ENCODE measurements at places on chromosomes 6 and 20.

DNA sequence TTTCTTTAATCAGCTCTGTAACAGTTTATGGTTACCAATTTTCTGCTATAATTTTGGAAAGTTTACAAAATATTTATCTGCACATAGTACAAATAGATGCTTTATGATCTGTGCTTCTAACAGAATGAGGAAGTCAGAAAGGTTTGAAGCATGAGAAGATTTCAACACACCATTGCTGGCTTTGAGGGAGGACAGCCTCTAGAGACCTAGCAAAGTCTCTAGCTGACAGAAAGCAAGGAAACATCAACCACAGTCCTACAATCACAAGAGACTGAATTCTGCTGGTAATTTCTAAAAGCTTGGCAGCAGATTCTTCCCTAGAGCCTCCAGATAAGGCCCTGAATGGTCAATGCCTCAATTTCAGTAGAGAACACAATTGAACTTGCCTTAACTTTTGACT is 750.8 kb upstream of the SLC35B3 start:
- no peak for DNase-seq

DNA sequence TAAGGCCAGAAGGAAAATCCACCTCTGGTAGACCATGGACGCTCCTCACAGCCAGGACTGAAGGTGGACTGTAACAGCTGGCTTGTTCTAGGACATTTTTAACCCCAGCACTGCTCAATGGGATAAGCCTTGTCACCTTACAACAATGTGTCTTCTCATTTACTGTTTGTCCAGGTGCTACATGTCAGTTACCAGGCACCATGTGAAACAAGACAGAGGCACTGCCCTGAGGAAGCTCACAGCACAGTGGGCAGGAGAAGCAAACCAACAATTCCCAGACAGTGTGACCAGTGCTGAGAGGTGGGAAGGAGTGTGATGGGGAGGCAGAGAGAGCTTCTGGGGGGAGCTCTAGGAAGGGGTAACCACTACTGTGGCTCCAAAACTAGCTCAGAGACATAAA is 10.7 kb downstream of the SNHG17 start:
- DNase-seq = no peak

DNA sequence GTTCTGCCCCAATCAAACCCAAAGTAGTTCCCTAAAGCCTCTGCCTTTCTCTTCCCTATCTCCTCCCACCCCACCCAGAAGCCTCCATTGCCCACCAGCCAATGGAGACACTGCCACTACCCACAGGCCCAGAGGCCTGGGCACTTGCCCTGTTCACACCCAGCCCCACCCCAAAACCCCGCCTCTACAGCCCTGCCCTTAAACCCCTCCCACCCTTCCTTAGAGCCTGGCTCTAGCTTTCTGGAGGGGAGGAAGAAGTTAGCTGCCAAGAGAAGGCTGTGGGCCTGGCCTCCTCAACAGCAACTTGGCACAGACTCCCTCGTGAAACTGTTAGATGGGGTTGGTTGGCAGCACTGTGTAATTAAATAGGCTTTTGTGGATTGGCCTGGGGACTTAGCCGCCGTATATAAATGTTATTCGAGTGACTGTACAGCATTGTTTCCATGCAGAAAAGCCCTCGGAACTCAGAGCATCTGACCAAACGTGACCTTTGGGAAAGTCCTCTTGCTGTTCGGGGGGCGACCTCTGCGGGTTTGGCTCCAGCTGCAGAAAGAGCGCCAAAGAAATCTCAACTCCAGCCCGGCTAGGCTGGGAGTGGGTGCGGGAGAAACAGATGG is 31.4 kb downstream of the COL11A2 start:
- peak; percentile 70 for DNase-seq

GRCh38 chr6:108621117-108621516 is 60.4 kb downstream of the FOXO3 start:
- DNase-seq = peak; percentile 77

DNA sequence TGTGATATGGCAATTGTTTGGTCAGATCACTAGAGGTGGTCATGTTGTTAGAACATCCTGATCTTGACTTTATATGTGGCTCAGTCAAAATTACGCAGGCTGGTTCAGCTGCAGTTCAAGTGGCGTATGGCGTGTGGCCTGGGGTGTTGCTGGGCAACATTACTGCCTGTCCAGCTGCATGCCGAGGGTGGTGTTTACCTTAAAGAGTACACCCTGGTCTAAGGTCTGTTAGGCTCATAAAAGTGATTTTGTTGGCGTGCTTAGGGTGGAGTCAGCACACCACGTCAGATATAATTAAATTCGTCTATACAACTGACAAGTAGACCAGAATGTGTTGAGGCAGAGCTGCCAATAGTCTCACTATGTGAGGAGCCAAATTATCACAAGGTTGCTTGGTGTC is 55.6 kb upstream of the NEDD9 start:
- no peak for DNase-seq

GRCh38 chr6:72849346-72849745 is 227.5 kb downstream of the KCNQ5 start:
- no peak for DNase-seq

GRCh38 chr20:49356676-49357075 is 78.8 kb upstream of the ZNFX1 start:
- no peak for DNase-seq

DNA sequence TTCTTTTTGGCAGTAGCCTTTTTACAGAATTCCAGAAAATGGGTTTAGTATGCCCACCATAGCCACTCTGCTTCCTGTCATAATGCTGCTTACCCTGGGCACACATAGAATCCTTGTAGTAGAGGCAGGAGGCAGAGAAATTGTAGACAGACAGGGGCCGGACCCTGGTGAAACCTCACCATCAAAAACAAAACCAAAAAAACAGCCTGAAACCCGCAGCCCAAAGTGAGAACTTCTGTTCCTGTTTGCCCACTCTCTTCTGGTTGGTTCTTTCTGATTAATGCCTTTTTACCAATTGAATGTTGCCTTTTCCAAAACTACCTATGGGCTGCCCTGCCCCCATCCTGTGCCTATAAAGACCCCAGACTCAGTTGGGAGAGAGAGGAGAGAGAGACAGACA is 188.2 kb downstream of the CDKAL1 start:
- DNase-seq = no peak

DNA sequence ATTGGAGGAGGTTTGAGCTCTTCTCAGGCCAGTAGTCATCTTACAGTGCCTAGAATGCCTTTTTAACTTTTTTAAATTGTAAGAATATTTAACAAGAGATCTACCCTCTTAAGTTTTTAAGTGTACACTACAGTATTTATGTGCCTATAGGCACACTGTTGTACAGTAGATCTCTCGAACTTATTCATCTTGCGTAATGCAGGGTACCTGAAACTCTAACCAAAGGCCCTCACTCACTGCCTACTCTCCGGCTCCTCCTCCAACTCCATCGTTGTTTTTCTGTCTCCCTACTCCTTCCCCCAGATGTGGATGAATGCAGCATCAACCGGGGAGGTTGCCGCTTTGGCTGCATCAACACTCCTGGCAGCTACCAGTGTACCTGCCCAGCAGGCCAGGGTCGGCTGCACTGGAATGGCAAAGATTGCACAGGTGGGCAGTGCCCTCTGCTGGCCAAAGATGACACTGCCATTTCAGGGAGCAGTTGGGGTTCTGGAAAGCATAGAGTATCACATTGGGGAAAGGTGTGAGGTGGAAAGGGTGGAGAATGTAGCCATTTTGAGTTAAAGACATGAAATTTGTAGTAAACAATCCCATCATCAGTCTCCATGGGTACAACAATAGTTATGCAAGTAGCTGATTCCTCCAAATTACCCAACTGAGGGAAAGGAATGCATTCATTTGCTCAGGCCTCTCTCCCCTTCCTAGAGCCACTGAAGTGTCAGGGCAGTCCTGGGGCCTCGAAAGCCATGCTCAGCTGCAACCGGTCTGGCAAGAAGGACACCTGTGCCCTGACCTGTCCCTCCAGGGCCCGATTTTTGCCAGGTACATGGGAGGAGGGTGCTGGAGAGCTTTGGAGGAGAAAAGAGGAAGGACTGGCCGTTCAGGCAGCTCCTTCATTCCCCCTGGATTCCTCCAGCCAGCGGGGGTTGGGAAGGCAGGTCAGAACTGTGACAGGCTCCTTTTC is 18.4 kb upstream of the ZNF76 start:
- peak; percentile 59 for DNase-seq

GRCh38 chr6:40791004-40791403 is 203.8 kb upstream of the LRFN2 start:
- DNase-seq = peak; percentile 82

DNA sequence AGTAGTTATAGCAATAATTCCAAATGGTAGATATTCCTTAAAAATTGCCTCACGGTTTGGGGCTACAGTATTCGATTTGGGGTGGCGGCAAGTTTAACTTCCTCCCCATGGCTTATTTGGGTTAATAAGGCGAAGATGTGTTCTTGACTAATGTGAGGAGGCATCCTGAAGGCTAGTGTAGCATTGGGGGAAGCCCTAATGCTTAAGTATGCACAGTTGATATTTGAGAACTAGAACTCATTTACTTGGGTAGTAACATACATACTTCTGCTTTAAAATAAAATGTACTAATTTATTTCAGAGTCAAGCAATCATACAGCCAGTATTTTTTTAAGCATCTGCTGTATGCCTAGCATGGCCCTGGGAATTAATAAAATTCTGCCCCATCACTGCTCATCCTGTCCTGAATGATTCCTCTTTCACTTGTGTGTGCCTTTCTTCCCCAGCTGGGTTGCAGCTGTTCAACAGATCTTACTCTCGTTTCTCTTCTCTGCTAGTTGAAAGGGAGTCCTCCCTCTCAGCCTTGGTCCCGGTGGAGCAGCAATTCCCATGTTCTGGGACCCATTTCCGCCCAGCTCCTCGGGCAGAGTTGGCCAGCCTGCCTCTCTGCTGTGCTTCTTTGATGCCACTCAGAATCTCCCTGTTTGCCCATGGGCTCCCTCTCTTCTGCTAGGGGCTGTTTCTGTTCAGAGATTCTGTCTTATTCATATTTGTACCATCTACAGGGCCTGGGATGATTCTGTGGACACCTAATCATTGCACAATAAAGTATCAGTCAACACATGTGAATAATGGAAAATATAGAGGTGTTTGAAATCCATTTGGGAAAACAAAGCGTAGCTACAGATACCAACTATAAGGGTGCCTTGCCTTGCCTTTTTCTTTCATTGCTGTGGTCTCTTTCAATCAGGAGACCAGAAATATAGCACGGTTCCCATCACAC is 104.8 kb downstream of the ARID1B start:
- no peak for DNase-seq

DNA sequence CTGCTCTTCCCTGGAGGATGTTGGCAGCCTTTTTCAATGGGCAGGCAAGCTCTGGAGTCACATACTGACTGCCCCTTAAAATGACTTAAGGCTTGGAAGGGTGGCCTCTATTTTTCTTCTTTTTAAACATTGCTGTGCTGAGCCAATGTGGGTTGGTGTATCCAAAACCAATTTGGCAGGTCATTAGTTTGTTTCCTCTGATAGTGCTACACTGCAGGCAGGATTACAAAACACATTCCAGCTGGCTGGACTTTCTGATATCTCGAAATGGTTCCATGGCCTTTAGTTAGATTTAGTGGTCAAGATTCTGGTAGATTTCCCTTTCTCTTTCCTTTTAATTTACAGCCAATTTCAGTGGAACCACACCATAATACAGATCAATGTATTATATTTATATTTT is 28.1 kb upstream of the BMP2 start:
- no peak for DNase-seq

DNA sequence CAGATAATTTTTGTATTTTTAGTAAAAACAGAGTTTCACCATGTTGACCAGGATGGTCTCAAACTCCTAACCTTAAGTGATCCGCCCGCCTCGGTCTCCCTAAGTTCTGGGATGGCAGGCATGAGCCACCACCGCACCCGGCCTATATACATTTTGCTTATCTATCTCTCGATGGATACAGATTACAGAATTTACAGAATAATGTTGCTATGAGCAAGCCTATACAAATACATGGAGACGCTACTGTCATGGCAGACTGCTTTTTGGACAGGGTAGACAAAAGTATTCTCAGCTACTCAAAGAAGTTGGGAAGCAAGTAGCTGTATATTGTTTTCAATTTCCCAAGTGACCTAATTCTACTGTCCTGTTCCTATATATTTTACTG is 1.6 kb downstream of the HSPA1L start:
- DNase-seq = no peak

- no peak for DNase-seq
Observed at GRCh38 chr6:106549521-106549920, 79.8 kb downstream of the RTN4IP1 start.

- DNase-seq = no peak
Observed at GRCh38 chr6:162973980-162974379, 246.2 kb downstream of the PACRG start.

- DNase-seq = no peak
Observed at GRCh38 chr6:137434640-137435039, 59.6 kb downstream of the OLIG3 start.

GRCh38 chr20:35887393-35888064 is 66.8 kb downstream of the SCAND1 start:
- no peak for DNase-seq

DNA sequence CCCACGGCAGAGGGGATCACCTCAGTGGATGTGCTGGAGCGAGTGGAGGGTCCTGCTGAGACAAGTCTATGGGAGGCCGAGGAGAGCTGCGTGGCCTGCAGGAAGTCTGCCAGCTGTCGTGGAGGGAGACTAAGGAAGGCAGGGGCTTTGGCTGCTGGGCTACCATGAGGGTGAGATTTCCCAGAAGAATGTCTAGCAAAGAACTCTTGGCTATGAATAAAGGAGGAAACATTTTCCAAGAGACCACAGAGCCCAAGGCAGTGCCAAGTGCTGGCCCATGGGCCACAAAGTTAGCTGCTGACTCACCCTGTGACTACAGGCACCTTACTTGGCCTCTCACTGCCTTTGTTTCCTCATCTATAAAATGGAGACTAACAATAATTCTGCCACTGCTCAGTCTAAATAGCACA is 73.4 kb downstream of the PRDM1 start:
- peak; percentile 91 for DNase-seq

DNA sequence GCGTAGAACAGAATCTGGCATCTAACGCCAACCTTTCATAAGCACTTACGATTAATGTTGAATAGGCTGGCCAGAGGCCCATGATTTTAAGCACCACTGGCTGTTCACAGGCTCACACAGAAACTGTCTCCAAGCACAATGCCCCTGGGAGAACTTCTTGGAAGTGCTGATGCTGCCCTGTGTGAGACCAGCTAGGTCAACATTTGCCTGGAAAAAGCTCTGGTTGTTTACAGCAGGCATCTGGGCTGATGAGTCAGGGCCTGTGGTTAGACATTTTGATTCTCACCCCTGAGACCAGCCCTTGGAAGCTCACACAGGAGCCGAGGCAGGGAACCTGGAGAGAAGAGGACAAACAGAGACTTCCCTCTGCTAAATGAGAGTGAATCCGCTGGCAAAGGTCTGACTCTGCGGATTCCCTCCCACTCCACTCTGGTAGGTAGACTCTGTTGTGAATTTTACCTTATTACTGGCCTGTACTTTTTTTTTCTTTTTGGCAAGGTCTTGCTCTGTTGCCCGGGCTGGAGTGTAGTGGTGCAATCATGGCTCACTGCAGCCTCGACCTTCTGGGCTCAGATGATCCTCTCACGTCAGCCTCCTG is 6.8 kb upstream of the SULF2 start:
- DNase-seq = peak; percentile 79

GRCh38 chr6:152338335-152339125 is 298.6 kb downstream of the SYNE1 start:
- DNase-seq = peak; percentile 44

- DNase-seq = no peak
Observed at GRCh38 chr6:11953641-11954040, 58.5 kb upstream of the HIVEP1 start.

GRCh38 chr20:42150230-42150629 is 532.1 kb upstream of the CHD6 start:
- DNase-seq = no peak

- DNase-seq = no peak
Observed at GRCh38 chr6:124573953-124574352, 388.3 kb upstream of the RNF217 start.

Data from HT1080 (cell line).